ENCODE measurements at places on chromosomes 4 and X.

DNA sequence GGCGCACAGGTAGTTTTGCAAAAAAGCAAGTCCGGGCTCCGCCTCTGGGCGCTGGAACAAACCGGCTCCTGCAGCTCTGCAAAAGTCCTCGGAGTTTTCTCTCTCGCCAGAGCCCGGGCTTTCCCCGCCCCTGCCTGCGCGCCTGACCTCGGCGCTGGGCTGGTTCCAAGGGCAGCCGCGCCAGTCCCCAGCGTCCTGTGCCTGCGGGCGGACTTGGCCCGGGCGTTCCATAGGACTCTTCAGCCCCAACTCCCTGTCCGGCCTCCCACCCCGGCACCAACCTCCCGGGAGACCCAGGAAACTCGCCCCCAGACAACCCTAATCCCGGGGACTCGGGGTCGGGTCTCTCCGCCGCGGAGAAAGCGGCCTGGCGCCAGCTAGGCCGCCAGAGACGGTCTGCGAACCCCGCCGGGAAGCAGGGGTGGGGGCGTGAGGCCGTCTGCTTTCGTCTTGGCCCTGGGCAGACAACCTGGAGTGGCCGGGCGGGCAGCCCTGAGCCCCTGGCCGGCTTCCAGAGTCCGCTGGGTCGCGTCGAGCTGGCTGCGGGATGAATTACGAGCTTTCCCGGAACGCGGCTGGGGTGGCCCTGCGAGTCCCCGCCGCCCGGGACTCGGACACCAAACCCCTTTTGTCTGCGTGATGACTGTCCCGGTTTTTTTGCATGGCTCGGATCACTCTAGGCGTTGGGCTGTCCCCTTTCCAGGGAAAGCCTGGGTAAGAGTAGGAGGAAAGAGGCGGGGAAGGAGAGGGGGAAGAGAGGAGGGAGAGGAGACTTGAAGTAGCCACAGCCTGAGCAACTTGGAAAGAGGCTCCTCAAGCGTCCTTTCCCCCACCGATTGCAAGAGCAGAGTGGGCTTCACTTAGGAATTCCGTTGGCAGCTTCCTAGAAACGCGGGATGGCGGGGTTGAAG lies 916 bp downstream of the MXRA5 start:
- no peak for DNase-seq

DNA sequence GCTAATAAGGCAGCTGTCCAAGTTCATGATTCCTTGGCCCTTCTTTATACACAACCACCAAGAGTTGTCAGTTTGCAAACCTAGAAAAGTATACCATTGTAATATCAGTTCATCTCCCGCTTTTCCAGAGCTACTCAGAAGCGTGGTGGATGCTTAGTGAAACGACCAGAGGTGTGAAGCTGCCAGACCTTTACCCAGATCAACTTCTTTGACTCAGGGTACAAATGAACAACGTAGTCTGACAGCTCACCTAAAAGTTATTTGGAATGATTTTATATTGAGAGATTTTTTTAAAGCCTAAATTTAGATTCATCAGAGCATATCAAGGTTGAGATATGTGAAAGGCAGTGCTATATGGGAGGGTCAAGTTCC lies 169.7 kb downstream of the CBR4 start:
- no peak for DNase-seq

DNA sequence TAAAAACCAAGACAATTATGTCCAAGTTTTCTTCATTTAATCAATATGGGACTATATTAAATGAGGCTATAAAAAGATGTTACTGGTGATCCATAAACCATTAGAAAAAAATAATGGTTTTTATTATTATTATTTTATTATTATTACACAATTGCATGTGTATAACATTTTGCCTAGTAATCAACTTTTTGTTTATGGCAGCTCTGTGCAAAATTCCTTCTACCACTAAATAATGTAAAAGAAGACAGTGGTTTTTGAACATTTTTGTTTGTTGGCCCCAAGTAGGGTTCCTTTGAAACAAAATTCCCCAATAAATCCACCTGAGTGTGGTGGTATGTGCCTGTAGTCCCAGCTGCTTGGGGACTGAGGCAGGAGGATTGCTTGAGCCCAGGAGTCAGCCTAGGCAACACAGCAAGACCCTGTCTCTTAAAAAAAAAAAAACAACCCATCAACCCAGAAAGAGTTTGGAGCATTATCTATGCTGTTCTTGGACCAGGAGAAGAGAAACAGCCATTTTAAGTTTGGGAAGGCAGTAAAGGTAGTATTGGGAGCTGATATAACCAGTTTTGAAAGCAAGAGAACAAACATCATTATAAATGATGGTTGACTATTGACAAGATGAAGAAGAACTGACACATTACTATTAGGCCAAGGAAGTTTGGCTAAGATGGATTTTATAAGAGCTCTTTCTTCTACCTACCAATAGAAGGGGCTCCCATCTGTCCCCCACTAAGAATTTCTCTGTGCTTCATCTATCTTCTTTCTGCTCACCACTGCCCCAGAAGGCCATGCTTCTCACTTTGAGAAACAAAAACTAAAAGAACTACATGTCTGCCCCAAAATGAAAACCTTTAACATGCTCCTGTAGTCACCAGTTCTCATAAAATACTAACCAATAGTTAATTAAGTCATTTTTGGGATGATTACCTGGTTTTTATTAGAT lies 2.2 kb downstream of the TMEM156 start:
- DNase-seq, result peak; percentile 41

DNA sequence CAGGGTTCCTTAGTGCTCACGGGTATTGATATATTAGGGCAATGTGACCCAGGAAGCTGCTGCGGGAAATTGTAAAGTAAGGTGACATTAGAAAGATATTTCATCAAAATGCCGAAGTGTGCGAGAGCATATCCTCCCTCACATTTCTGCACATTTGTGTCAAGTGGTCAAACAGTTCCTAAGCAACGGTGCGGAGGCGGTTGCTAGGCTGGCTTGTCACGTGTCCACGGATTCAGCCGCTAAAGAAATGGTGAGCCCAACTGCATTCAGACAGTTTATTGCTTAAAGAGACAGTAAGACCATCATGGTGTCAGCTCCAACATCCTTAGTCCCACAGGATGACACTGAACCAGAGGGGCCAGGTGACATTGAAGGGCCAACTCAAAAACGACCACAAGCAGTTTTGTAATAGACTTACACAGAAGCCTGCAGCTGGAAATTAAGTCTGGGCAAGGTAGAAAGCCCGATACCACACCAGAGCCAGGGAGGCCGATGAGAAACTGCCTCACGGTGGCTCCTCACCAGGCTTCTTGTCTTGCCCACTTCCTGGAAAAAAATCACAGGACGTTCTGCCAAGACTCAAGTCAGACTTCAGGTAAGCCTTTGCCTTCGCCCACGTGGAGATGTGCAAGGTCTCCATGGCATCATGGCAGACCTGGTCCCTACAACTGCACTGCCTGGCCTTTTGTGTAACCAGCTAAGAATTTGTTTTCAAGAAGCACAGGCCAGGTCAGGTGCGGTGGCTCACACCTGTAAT lies 50.4 kb downstream of the USP11 start:
- peak; percentile 53 for DNase-seq

DNA sequence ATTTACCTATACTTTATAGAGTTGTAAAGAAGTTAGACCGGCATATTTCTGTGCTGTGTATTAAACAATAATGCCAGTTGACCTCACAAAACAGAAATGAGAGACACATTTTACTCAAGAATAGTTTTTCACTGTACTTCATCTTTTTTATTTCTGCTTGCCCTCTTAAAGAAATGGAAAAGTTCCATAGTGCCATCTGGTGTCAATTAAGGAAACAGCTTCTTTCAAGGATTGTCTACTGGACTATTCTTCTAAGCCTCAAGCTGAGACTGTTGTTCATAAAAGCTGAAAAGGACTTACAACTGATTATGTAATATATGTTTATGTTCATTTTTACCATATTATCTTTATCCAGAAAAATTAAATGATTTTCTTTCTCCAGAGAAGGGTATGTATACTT lies 1523.7 kb downstream of the ARAP2 start:
- no peak for DNase-seq

DNA sequence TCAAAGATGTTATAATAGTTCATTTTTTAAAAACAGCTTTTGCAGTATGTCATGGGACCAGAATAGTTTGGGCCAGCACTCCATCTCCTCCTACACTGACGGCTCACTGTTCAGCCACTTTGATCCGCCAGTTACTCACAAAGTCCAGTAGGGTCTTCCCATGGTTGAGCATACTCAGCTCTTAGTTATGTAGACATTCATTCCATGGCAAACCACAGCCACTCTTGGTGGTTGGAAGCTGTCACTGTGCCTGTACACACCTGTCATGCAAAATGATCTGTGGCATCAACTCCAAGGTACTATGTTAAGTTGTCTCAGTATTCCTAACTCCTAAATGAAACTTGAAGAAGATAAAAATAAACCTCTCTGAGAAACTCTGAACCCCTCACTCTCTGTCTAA lies 127.2 kb downstream of the NR3C2 start:
- DNase-seq, result no peak

DNA sequence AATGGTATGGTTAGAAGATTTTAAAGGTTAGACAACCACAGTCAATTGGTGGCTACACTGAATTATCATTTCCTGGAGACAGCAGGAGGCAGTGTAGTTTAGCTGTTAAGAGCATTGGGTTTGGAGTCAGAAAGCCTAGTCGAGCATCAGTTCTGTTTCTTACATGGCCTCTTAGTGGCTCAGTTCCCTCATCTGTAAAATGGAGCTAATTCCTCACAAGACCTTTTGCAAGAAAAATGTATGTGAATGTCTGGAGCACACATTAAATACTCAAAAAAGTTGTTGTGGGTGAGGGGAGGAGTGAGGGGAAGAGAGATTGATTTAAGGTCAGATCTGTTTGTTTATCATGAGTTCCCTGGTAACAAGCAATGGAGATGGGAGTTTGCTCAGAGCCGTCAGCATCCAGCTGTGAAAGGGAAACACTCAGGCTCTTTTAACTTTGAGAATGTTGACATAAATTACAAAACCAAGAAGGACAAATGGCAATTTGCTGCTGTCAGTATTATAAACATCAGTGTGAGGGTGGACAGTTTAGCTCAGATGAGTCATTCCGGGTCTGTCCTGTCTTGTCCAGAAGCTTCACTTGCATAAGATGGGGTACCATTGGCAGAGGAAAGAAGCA lies 98.2 kb upstream of the PGRMC2 start:
- DNase-seq, result no peak

DNA sequence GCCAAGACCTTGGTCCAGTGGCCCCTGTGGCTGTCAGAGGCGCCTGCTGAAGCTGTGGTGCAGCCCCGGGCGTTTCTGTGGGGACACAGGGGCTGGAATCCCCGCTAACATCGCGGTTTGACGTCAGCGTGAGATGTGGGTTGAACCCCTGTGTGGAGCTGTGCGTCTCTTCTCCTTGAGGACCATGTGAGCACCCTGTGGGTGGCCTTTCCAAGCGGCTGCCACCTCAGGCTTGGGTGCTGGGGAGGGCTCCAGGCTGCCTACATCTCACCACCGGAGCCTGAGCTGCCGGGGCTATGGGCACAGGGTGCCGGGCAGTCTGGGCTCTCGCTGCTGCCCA lies 27.7 kb downstream of the UVSSA start:
- no peak for DNase-seq

- no peak for DNase-seq
Measured at GRCh38 chr4:4226606-4227438, at the start of gene OTOP1. Gene OTOP1 (minus strand): TSS chr4:4226929. CDS start chr4:4226864, 65 bp downstream.

- no peak for DNase-seq
Measured at GRCh38 chr4:135281230-135281629, 1079.6 kb upstream of the PABPC4L start.

DNA sequence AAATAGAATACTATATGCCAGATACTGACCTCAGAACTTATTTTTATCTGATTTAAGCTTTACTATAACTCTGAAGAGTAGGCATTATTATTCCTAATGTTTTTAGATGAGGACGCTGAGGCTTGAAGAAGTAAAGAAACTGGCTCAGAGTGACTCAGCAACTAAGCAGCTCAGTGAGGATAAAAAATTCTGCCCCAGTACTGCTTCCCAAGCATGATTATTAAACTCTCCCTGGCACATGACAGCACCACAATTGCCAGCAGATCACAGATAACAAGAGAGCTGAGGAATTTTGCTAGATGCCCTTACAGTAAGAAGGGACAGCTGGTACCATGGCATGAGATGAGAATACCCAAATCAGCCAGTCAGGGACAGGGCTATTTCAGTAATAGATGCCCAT lies 219.4 kb downstream of the NKX6-1 start:
- DNase-seq, result no peak

GRCh38 chrX:3516051-3516541 lies 169.6 kb upstream of the MXRA5 start:
- no peak for DNase-seq

DNA sequence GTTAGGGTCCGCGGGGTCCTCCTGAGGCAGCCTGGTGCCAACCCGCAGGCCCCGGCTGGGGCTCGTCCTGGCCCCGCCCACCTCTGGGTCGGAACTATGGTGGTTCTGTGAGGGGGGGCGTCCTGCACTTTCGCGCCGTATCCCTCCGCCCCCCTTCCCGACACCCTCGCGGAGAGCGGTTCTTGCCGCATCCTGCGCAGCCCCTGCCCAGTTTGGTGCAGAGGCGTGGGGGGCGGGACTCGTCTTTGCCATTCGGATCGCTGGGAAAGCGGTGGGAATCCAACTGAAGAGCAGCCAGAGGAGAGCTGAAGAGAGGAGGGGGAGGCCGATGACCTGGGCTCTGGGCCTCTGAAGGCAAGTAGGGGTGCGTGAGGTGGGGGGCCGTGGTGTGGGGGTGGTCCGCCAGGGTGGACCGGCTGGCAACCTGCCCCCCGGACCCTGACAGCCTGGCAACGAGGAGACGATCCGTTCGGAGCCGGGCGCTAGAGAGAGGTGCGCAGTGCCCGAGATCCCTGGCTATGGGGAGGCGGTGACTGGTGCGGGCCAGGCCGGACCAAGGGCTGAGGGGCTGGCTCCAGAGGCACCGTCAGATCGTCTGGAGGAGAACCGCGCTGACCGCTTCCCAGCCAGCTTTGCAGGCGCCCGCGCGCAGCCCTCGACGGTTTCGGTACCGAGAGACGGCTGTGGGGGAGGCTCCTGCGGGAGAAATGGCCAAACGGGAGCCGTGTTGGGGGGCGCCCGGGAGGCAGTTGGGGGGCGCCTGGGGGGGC lies at the start of gene GPRASP1:
TSS of gene GPRASP1 (plus strand) at position 242 of the 770 bp plus-strand sequence. CDS start 2,431 bp downstream, outside the sequence.
- DNase-seq, result peak; percentile 18

DNA sequence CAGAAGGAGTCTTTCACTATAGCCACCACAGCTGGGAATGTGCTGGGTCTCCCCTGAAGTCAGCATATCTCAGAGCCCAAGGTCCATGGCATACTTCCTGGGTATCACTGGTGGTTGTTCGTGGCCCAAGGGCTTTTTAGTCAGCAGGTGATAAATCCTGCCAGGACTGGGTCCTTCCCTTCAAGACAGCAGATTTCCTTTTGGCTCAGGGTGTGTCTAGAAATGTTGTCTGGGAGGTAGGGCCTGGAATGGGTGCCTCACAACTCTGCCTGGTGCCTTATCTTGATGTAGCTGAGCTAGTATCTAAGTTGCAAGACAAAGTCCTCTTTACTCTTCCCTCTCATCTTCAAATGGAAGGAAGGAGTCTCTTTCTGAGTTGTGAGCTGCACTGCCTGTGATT lies 102.4 kb upstream of the TMLHE start:
- DNase-seq, result no peak

DNA sequence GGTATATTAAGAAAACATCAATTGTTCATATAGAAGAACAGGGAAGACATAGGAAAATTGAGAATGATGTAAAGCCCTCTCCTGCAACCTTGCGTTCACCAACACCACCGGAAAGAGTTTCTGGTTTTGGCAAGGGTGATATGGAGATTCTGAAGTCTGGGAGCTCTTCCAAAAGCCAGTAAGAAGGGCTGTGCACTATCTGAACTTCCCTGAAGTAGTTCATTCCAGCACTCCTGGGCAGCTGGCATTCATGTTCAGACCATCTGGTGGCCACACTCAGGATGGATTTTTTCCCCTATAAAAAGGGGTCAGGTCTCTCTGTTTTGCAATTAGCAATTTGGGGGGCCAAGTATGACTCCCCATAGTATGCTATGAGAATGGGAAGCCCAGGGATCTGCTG lies 15.4 kb upstream of the TLR2 start:
- no peak for DNase-seq

All from GM10248 (cell line).